Stimulated activated CD8-positive, alpha-beta memory T cell treated with anti-CD3 and anti-CD28 coated beads, Interleukin-4, amount 100 ng/mL, for 1 hour (primary cell): ENCODE measurements at places on chromosomes 3 and 15.
A peak's percentile ranks its signal among the peaks of the same experiment; 100 is the strongest.

DNA sequence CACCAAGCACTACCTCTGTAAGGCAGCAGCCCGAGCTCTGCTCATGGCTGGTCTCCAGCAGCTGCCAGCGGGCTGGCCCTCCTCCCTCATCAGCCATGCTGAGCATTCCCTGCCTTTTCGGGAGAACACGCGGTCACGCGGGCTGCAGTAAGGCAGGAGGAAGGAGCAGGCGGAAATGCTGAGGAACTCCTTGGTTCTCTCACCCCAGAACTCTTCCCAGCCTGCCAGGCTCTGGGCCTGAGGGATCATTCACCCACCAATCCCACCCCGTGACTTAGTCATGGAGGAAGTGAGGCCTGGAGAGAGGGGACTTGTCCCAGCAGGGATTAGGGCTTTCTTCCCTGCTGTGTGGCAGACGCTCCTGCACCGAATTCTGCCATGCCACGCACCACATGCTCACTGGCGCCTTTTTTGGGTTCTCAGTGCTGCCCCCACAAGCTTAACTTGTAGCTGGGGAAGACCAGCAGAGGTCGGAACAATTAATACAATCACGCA lies 42.9 kb upstream of the RPL32 start:
- DNase-seq, result no peak

- DNase-seq, result no peak
Measured at GRCh38 chr15:87753539-87753938, 503.0 kb downstream of the NTRK3 start.

GRCh38 chr15:77836906-77837648 lies 204.4 kb upstream of the LINGO1 start:
- no peak for DNase-seq

DNA sequence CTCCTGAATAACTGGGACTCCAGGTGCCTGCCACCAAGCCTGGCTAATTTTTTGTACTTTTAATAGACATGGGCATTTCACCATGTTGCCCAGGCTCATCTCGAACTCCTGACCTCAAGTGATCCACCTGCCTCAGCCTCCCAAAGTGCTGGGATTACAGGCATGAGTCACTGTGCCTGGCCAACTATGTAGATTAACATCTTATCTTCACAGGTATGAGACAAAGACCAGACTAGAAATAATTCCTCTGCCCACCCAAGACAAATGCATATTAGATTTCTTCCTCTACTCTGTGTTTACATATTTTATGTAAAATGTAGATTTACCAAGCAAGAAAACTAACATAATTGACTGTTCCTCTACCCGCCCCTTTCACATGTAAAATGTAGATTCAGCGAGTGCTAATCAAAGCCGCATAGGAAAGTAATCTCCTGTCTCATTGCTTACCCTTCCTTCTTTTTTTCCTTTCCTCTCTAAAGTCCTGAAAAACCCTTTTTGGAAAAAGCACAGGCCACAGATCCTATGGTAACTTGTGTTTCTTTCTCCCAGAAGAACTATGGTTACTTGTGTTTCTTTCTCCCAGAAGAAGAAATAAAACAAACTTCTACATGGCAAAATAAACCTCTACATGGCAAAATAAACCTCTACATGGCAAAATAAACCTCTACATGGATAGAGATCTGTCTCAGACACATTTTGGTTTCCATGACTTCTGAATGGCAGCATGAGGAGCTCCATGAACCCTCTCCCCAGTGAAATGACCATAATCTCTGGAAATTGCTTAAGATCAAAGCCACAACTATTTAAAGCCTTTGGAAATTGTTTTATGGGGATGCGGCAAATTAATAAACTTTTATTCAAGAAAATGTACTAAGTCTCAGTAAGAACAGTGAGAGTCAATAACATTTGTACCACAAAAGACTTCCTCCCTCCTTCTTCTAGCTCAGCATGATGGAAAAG lies 9.1 kb upstream of the ABHD2 start:
- no peak for DNase-seq

GRCh38 chr3:140091143-140091542 lies 156.2 kb downstream of the CLSTN2 start:
- no peak for DNase-seq

DNA sequence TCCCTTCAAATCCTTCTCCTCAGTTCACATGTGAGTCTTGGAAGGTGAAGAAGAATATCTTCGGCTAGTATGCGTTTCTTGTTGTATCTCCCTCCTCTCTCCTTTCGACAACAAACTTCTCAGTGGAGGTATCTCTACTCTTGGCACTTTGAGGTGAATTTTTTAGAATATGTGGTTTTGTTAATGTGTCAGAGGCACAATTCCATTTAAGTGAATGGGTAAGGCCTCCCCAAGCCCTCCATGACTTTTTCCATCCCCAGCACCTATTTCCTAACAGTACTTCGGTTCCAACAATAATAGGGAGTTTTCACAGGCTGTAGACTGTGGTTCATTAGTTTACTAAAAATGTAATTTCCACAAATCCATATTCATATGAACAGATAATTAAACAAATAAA lies 74.2 kb downstream of the TM4SF4 start:
- no peak for DNase-seq

DNA sequence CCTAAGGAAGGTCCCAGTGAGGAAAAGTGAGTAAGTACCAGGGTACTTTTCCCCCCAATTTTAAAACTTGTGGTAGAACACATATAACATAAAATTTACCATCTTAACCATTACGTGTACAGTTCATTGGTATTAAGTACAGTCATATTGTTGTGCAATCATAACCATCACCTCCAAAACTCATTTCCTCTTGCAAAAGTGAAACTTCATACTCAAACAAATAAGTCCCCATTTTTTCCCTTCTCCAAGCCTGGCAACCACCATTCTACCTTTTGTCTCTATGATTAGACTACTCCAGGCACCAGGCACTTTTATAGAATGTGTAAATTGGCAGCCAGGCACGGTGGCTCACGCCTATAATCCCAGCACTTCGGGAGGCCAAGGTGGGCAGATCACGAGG lies 12.2 kb downstream of the PRC1 start:
- no peak for DNase-seq

GRCh38 chr3:115931581-115931980 lies 308.3 kb downstream of the GAP43 start:
- DNase-seq, result no peak

- DNase-seq, result no peak
Measured at GRCh38 chr15:69880571-69881301, 217.0 kb downstream of the TLE3 start.

DNA sequence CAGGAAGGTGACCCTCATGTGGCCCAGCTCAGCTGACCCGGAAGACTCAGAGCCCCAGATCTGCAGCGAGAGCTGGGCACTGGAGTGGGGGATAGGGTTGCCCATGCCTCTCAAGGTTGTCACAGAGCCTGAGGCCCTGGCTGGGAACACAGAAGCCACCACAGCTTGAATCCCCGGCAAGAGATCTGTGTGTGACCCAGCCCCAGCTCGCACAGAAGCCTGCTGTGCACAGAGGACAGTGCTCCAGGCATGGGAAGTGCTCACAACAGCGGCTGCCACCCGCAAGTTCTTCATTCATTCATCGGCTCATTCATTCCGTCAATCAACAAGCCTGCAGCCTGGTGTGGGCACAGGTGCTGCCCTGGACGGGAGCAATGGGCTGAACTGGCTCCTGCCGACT lies 36.4 kb downstream of the DNAJB8 start:
- no peak for DNase-seq

- peak; percentile 61 for DNase-seq
Measured at GRCh38 chr3:45915518-45916231, 27.6 kb upstream of the CXCR6 start.

DNA sequence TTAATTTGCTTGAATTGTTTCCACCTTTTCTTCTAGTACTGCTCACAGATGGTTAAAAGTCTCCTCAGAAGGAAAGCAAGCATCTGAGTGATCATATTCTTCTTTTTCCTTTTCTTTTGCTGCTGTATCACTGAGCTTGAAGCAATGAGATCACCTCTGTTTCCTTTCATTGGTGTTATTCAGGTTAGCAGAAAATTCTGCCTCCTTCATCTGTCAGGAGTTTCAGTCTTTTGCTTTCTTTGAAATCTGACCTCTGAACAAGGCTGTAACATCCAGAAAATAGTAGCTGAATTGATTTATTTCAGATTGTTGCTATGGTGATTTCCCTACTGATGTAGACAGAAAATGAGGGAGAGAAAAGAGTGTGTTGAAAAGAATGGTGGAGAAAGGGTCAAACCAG lies 343.0 kb downstream of the MFSD1 start:
- DNase-seq, result no peak

DNA sequence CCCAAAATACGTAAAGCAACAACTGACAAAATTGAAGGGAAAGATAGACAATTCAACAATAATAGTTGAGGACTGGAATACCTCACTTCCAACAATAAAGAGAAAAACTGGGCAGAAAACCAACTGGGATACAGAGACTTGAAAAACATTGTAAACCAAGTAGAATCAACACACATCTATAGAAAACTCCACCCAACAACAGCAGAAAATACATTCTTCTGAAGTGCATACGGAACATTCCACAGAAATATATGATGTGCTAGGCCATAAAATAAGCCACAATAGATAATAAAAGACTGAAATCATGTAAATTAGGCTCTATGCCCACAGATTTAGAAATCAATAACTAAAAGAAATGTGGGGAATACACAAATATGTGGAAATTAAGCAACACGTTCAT lies 98.4 kb upstream of the THBS1 start:
- no peak for DNase-seq

DNA sequence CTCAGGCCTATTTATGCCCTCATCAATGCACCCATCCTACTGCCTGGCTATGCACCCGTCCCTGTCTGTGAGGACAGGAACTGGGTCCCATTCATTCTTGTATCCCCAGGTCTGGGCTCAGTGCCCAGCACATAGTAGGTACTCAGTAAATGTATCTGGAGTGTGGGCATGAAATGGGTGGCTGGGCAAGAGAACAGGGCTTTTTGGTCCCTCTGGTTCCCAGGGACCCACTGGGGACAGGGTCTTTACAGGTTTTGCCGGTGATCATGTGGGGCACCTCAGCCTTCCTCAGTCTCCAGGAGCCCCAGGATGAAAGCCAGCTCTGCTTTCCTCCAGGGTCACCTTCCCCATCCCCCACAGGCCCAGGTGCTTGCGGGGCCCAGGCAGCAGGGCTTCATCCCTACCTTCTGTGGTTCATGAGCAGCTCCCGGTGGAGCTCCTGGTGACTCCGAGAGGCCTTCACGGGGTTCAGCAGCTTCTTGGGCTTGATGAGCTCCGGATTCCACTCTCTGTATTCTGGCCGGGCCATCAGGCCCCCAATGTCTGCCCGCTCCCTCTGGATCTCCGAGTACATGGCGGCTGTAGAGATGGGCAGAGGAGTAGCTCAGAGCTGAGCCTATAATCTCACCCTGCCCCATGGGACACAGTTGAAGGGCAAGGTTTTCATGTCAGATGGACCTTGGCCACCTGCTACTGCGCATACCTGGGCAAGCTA lies 7.7 kb downstream of the FAM107A start:
- DNase-seq, result no peak

DNA sequence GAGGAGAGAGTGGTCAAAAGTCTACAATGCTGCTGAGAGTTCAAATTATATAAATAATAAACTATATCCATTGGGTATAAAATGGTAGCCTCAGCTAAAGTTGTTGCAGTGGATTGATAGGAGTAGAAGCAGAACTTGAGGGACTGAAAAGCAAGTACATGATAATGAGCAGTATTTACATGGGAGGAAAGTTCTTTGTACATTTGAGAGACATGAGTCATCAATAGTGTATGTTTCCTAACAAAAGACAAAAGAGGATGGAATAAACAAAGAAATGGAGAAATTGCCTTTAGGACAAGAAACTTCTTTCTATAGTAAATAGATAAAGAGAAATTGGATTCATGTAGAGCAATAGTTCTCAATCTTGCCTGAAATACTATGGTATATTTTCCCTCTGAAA lies 110.0 kb upstream of the PLSCR5 start:
- DNase-seq, result no peak

- DNase-seq, result no peak
Measured at GRCh38 chr15:85905751-85906450, 111.2 kb upstream of the KLHL25 start.

DNA sequence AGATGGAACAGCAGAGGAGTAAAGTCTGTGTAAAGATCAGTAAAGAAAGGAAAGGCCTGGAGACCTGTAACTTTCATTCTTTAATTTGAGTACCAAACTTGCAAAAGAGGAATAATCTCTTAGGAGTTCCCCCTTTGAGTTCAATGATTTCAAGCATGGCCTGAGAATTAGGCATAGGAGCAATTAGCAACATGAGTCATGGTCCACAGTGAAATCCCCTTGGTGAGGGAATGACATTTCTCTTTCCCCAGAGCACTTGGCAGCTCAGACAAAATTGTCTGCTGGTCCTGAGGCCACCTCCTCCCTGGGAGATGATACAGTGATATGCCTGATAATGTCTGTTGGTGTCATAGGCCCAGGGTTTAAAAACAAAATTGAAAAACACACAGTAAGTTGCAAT lies 81.4 kb upstream of the CRBN start:
- no peak for DNase-seq

GRCh38 chr15:55937040-55937439 lies 56.4 kb downstream of the NEDD4 start:
- DNase-seq, result no peak

GRCh38 chr3:158918008-158918407 lies 116.2 kb downstream of the MFSD1 start:
- DNase-seq, result no peak

GRCh38 chr3:59535791-59536221 lies 486.0 kb upstream of the CFAP20DC start:
- DNase-seq, result no peak

DNA sequence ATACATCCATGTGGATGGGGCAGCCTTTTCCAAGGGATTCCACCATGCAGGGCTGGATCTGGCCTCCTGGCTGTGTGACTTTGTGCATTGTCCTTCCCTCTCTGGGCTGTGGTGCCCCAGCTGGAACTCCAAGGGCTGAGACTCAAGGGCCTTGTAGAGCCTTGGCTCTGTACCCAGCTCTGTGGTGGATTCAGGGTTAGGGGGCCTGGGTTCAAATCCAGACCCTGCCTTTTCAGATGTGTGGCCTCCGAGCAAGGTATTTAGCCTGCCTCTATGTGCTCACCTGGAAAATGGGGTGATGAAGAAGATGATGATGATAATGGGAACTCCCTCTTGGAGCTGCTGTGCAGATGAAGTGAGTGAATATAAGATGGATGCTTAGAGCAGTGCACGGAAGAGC lies 161.9 kb downstream of the WNT7A start:
- no peak for DNase-seq

DNA sequence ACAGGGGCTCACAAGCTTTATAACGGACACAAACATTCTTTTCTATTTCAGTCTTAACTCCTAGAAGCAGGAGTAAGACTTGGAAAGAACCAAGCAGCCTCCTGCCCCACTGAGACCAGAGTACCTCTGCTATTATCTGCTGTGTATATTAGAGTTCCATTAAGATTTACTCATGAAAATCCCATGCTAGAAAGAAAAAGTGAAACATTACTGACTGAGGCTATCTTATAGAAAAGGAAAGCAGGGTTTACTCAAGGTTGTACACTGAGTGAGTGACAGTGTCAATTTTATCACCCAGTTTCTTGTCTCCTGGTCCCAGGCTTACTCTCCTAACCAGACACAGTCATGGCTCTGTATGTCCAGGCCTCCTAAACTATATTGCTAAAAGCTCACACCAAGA lies 97.9 kb upstream of the SOX2 start:
- no peak for DNase-seq

GRCh38 chr3:184262764-184263179 lies 1.4 kb upstream of the CAMK2N2 start:
- DNase-seq, result no peak

- no peak for DNase-seq
Measured at GRCh38 chr3:29827756-29828155, 546.9 kb downstream of the RBMS3 start.

- DNase-seq, result no peak
Measured at GRCh38 chr15:64686130-64686735, 89.2 kb downstream of the RBPMS2 start.
